ENCODE measurements at places on chromosomes 16 and 17.

DNA sequence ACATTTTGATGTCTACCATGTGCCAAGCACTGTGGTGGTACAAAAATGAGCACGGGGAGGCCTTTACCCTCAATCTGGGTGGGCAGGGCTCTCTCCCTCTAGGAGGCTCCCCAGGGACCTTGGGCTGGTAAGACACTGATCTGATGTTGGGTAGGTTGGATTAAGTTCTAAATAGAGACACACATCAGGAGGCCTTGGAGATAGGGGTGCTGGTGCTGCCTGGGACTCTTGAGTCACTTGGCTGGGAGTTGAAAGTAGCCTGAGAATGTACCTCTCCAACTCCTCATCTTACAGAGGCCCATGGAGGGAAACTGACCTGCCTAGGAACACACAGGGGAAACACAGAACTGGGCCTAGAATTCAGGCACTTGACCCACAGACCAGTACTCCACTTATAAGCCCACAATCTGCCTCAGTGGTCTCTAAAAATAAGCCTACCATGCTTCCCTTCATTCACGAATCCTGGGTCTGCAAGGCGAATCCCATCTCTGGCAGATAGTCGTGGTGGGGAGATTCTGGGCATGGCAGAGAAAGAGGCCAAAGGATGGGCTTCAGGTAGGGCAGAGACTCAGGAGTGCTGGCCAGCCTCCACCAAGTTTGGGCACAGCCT, 1.8 kb upstream of the NEUROD2 start:
- no peak for DNase-seq

DNA sequence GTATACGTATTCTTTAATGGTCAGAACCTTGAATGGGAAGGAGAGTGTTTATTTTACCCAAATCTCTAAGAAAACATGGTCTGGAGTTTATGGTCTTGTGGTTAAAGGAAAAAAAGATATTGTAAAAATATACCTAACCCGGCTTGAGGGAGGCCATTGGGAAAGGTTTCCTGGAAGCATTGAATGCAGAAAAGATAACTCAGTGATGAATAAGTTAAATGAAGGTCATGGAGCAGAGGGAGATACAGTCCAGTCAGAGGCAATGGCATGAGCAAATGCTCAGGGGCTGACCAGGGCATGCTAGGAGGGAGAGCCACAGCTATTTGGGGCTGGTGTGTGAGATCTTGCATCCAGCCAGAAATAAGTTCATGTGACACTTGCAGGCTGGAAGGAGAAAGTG, 430.4 kb upstream of the CDH5 start:
- DNase-seq = no peak

- peak; percentile 6 for DNase-seq
These were observed 20.6 kb upstream of the PRKAR1A start for GRCh38 chr17:68491381-68492231.

- no peak for DNase-seq
These were observed 2.2 kb downstream of the KIAA0753 start for GRCh38 chr17:6638046-6638908.

DNA sequence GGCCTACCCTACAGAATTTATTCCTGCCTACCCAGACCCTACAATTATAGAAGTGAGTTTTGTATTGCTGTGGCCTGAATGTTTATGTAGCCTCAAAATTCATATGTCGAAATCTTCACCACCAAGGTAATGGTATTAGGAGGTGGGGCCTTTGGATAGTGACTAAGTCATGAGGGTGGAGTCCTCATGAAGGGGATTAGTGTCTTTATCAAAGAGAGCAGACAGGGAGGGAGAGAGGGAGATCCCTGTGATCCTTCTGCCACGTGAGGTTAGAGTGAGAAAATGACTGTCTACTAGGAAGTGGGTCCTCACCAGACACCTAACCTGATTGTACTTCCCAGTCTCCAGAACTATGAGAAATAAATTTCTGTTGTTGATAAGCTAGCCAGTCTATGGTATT, 981 bp upstream of the DUXB start:
- DNase-seq = no peak

DNA sequence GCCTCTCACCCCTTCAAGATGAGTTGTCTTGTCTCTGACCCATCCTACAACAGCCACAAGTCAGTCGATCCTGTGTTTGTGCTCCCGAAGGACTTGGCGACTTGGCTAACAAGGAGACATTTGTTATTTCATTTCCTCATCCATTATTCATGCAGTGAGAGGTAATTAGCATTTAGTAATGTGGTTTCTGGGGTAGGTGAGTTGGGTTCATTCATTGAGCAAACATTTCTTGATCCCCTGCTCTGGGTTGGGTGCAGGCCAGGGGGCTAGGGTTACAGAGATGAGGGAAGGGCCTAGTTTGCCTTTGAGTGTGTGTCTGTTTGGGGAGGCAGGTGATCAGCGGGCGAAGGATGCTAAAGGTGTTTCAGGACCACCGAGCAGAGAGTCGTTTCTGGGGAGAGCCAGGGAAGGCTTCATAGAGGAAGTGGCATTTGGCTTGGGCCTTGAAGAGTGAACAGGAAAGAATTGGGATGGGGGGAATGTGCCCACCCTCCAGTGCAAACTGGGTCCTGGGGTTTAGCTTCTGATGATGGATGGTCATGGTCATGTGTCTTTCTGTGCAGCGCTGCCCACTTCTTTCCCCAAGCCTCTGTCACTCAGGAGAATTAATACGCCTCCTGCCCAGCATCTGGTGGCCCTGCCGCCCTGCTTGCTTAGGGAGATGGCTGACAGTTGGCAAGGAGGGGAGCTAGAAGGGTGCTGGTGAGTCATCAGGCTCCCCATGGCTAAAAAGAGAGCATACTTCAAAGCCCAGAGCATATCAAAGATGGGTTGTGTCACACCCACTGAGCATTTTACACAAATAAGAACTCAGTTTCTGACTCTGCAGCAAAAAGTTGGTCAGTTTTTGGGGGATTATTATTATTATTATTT, 38.5 kb downstream of the MSI2 start:
- DNase-seq = peak; percentile 94
